Muscle of back (tissue), 13 donors: ENCODE measurements at places on chromosomes 7 and 10. TPM values are rescaled to one million over a fixed set of nuclear protein-coding genes. Genes with fewer than 3 reads are reported as not detected.

H2AZ2 gene
- polyA plus RNA-seq: 130 TPM

GPR26 gene
- polyA plus RNA-seq: not detected

DNA sequence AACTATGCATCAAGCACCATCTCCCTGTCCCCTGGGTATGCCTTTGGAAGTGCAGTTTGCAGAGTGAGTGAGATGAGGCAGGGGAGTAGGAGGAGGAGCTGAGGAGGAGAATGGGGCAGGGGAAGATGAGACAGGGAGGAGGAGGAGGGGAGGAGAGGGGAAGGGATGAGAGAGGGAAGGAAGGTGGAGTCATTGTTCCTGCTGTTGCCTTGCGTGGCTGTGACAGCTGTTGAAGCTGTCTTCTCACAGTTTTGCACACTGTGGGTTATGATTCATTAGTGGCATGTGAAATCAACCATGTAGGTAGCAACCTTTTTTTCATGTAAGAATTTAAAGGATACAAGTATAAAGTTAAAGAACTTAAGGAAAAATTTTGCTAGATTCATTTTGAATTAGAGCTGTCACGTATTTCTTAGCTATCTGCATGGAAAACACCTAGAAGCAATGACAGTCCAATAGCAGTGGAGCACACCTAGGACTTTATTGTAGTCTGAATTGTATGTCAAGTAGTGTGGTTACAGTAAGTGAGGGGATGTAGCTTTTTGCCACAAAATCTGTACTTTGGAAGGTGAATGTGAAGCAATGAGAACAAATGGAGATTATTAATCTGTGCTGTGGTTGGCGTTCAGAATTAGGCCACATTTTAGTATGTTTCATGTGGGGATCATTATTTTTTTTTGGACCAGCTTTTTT, 21.7 kb downstream of the CCM2 start:
- no peak for DNase-seq

GRCh38 chr10:102003541-102003940, 52.4 kb downstream of the ARMH3 start:
- no peak for DNase-seq

GRCh38 chr10:105540381-105540780, 899.3 kb downstream of the SORCS3 start:
- no peak for DNase-seq

- DNase-seq: no peak
Measured at GRCh38 chr7:155570171-155570958, 24.0 kb upstream of the CNPY1 start.

GRCh38 chr10:49556723-49557122, 17.8 kb upstream of the ERCC6 start:
- no peak for DNase-seq

DNA sequence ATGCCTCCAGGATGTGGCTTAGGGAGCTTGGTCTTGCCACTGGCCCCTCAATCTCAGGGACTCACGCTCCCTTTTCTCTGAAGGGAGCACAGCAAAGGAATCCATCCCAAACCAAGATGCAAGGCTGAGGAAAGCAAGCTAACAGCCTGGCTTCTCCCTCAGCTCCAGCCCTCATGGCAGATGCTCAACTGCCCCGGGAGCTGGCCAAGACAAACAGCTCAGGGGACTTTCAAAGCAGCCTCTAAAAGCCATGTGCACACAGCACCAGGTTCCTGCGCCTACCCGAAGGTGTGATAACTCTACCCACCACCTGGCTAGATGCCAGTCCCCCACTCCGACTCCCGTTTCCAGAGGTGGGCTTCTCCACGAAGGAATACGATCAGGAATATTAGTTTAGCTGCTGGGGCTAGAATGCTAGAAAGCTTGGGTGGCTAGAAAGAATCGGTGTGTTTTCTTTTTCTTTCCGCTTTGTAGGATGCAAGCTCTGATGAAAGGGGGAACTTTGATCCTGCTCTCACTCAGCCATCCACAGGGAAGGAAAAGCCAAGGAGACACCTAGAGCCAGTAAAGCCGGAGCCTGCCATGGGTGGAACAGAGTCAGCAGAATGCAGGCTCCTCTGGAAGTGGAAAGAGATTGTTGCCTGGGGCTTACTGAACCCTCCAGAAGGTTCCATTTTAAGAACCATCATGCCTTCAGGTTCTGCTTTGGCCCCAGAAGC, 89.0 kb upstream of the FGFR2 start:
- DNase-seq: no peak
